Left forelimb (tissue), 1 donor: ENCODE measurements at places on chromosomes 4 and X.

DNA sequence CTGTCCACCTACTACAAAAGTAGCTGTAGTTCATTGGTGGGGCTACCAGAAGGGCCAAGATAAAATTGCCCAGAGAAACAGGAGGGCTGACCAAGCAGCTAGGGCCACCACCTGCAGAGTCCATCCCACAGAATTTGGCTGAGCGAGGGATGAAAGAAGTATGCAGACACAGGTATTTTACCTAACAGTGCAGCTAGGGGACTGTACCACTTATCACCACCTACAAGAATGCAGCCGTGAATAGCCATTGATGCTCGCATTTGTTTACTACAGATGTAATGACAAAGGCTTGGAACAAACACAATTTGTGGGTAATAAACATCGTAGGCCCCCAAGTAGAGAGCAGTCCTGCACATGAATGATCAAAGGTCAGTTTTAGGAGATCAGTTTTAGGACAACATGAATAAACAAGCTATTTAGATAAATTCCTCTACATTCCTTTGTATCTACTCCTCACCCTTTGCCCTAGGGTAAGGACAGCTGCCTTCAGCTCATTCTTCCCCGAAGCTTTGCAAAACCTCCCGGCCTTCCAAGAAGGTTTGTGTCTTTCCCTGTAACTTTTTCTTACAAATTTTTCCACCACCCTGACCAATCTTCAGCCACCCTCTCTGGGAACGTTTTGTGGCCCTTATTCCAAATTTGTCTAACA is 49.5 kb downstream of the ZNF718 start:
- DNase-seq, result no peak

- DNase-seq, result no peak
Observed at GRCh38 chr4:54882616-54883015, 224.9 kb downstream of the KIT start.

DNA sequence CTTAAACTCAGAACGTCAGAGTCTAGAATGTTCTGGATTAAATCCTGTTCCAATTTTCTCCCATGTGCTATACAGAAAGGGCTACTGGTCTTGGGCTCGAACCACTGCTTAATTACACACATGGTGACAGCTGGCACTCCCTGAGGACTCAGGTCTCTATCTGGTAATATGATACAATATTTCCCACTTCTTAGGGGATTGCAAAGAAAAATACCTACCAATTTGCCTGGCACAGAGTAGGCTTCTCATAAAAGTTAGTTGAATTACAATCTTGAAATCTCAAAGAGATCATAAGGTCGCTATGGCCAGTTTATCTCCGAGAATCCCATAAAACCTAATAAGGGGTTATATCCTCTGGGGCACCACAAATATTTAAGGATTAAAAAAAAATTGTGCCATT is 8.6 kb downstream of the GPM6B start:
- DNase-seq, result no peak

- no peak for DNase-seq
Observed at GRCh38 chr4:148770377-148770776, 328.2 kb upstream of the NR3C2 start.

DNA sequence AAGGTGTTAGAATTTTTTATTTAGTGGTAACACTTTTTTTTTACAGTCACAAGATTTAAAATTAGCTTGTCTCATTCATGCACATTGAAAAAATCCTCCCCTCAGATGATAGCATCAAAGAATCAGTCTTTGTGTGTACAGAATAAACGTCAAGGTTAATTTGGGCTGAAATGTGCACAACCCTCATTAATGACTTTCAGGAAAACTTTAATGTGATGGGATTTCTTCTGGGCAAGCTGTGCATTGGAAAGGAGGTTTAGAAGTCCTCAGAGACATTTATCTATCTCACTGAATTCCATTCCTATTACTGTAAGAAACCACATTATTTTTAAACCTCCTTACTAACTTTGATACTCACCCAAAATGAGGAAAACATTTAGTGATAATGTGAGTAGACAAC is 88.2 kb upstream of the TECRL start:
- DNase-seq, result no peak

DNA sequence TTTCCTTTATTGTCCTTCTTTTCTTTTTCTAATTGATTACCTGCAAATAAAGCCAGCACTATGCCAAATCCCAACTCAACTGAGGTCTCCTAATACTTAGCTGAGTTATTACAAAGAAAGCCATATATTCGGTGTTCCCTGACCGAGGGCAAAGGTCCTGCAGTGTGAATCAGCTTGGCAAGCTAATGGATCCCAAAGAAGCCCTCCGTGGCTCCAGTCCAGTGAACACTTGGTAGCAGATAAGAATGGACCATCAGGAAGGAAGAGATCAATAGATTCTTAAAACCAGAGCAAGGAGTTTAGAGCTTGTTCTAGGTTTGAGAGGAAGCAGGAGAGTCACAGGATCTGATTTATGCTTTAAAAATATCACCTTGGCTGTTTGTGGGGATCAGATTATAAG is 8.5 kb downstream of the LDB2 start:
- no peak for DNase-seq

DNA sequence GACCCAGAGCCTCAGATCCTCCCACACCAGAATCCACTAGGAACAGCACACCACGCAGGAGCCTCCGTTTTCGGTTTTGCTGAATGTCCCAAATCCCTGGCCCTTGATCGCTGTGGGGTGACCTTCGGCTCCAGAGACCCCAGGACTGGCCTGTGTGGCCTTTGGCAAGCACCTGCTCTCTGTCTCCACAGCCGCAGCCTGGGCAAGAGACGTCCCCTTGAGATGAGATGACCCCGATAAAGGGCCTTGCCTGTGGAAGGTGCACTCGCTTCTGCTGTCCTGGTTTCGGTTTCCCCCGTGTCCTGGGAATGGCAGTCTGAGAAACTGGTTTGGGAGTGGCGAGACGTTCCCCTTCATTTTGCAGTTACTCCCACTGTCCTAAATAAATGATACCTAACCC is 9.6 kb downstream of the PSAPL1 start:
- peak; percentile 62 for DNase-seq

DNA sequence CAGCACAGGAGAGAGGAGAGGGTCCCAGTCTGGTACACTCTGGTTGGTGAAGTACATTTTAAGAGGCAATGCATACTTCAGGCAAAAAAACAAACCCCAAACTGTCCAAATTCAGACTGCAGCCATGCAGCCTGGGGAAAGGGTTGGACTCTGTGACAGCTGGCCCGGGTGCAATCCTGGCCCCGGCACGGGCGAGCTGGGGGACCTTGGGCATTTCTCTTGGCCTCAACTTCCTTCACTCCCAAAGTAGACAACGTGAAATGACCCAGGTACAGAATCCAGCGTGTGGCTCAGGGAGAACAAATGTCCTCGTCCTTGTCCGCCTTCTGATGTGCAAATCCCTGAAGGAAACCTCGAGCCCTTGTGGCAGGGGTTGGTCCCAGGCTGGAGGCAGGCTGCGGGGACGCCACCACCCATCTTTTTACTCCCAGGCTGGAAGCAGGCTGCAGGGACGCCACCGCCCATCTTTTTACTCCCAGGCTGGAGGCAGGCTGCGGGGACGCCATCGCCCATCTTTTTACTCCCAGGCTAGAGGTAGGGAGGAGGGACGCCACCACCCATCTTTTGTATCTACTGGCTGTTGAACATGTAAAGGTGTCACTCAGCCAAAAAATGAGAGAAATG is 62.3 kb downstream of the ACOX3 start:
- no peak for DNase-seq

DNA sequence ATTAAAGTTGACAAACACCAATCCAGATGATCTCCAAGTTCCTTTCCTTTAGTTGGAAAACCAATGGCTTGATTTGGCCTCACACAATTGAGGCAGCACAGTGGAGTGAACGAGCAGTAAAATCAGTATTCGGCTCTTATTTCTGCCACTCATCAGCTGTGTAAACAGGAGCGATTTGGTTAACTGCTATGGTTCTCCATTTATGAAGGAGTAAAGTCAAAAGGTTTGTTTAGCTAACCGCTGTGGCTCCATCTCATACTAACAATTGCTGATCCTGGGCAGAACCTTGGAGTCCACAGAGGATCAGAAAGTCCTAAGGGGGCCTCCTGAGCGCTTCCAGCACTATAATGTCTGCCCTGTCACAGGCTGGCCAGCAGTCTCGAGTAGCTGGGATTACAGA is 54.5 kb upstream of the EXOC1L start:
- no peak for DNase-seq

- no peak for DNase-seq
Observed at GRCh38 chrX:310621-311155, 7.9 kb downstream of the GTPBP6 start.

DNA sequence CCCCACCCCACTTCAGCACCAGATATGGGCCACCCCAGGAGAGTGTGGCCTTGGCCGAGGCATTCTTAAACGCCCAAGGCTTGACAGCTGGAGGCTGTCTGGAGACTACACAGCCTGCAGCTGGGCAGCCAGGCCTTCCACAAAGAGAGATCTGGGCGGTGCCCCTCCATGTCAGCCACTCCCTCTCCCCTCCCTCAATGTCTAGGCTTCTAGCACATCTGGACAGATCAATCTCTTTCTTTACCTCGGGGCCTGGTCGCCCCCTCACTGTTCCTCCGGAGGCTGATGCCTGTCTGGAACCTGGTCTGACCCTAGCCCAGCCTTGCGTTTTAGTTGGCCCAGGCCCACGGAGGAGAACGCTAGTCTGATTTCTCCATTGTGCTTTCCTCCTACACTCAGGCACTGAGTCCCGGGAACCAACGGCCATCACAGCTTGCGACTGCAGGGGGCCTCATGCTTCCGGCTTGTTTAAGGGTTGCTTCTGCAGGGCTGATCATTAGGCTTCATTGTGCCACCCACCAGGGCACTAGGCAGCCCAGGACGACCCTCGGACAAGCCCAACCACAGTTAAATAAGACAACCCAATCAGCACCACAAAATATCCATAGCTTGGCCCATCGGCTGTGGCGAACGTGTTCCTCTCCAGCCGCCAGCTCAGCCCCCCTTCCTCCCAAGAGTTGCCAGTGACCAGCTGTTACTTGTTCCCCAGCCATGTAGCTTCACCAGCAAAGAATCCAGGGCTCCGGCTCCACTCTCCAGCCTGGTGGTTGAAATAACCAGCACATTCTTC is 200.6 kb downstream of the BCOR start:
- DNase-seq, result no peak

GRCh38 chr4:26281881-26282280 is 38.9 kb upstream of the RBPJ start:
- no peak for DNase-seq

DNA sequence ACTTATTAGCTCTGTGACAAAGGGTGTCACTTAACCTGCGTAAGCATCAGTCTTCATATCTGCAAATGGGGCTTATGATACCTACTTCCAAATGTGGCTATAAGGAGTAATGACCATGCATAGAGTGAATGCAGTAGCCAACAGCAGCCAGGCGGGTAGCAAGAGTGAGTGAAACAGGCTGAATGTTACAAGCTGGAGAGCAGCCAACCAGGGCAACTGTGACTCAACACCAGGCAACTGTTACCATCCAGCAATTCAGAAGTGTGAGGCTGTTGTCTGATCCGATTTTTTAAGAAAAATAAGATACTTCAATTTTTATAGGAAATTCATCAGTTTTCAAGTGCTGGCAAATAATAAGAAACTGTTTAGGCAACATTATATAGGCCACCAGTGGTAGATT is 270.2 kb upstream of the TAPT1 start:
- DNase-seq, result no peak
